ENCODE measurements at places on chromosomes 2 and 18.

DNA sequence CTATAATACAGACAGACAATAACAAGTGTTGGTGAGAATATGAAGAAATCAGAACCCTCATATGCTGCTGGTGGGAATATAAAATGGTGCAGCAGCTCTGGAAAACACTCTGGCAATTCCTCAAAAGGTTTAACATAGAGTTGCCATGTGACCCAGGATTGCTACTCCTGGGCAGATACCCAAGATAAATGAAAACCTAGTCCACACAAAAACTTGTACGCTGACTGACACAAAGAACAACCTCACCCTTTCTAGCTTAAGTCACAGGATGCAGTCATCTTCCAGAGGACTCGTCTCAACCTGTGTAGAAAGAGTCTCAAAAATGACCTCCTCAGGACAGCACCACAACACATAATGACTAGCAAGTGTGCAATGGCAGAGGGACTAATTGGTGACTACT, 71.6 kb upstream of the ACAA2 start:
- no peak for DNase-seq

DNA sequence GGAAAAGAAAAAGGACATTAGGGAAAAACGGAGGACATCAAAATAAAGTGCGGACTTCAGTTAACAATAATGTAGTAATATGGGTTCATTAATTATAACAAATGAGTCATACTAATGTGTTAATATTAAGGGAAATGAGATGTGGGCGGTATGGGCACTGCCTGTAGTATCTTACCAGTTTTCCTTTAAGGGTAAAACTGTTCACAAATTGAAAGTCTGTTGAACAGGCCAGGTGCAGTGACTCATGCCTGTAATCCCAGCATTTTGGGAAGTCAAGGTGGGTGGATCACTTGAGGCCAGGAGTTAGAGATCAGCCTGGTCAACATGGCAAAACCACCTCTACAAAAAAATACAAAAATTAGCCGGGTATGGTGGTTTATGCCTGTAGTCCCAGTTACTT, 56.8 kb upstream of the PMAIP1 start:
- no peak for DNase-seq

- DNase-seq: no peak
Measured at GRCh38 chr2:204529795-204530463, 15.3 kb upstream of the PARD3B start.

- DNase-seq: no peak
Measured at GRCh38 chr2:3517948-3518495, 1.3 kb downstream of the ADI1 start.

DNA sequence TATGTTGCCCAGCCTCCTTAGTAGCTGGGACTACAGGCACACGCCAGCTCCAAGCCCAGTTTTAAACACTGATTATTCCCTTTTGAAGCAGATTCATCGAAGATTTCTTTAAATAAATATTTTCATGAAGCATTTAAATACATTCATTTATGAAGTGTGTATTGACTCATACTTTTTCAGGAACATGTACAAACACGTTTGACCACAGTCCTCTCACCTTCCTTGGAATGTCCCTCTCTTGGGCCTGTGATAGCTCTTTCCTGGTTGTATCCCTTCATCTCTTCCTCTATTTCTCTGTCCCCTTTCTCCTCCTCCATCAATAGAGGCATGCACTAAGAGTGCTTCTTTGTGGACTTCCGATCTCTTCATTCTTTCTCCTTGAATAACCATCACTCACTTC, 2.5 kb downstream of the PSTPIP2 start:
- no peak for DNase-seq

DNA sequence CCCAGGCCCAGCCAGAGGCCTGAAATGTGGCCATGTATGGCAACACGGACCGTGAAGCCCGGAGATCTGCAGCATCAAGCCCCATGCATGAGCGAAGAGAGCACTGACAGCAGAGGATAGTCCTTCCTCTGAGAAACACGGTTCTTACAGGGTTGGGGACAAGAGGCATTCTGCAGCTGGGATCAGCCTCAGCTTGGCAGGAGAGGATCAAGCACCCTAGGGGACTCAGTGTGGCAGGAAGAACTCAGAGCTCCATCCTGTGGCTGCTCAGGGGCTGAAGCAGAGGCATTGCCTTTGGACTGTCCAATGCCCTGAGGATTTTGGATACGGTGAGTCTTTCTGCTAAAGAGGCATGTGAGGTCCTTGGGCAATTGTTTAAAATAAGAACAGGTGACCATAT, 368.7 kb downstream of the ZNF516 start:
- no peak for DNase-seq

DNA sequence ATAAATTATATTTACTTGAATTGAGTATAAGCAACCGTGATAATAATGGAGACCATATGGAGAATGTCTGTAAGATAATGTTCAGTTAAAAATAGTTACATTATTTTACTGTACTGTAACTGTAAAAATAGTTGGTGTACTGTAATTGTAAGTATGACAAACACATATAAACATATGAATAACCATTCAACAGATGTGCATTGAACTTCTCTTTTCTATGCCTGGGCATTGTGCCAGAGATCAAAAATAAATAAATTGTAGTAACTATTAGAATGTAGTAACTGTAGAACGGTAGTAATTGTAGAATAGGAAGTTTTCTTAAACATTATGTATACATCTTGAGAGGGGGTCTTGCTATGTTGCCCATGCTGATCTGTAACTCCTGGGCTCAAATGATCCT, 287.4 kb upstream of the EPAS1 start:
- DNase-seq: no peak

DNA sequence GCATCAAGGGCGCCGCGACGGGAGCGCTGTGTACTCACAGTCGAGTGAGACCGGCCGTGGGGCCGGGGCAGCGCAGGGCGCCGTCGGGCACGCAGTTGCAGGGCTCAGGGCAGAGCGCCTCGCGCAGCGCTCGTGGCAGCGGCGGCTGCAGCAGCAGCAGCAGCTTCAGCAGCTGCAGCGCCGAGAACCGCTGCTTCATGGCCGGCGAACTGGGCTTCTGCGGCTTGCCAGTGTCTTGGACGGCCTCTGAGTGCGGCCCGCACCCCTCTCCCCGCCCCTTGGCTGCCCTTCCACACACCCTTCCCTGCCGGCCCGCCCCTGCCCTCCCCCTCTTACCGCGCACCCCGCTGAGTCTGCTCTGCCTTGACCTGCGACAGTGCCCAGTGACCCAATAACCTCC, at the start of gene LHCGR:
TSS of gene LHCGR (minus strand) at position 252 of the 400 bp plus-strand sequence. CDS start at position 199, 53 bp downstream.
- no peak for DNase-seq

- no peak for DNase-seq
Measured at GRCh38 chr2:135904341-135904989, 28.2 kb upstream of the MCM6 start.

DNA sequence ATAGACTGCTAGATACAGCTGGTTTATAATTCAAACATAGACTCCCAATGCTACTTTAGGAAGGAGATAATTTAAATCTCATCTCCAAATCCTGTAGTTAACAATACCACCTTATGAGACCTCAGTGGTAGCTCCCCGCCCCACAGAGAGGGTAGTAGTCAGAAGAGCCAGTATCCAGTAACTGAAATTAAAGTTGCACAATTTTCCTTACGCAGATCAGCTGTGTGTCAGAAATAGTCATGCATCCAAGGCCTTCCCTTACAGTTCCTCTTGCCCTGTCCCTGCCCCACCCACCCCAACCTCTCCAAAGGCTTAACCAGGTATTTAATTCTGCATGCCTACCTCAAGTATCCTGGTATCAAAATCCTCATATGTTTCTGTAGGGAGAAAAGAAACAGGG, 15.5 kb downstream of the MRPS5 start:
- no peak for DNase-seq

- DNase-seq: no peak
Measured at GRCh38 chr18:7872569-7872968, 305.5 kb downstream of the PTPRM start.

GRCh38 chr18:63208676-63209075, 110.9 kb downstream of the BCL2 start:
- DNase-seq: no peak

All from smooth muscle cell of the brain vasculature (primary cell).